ENCODE measurements at places on chromosomes 2 and 18.

DNA sequence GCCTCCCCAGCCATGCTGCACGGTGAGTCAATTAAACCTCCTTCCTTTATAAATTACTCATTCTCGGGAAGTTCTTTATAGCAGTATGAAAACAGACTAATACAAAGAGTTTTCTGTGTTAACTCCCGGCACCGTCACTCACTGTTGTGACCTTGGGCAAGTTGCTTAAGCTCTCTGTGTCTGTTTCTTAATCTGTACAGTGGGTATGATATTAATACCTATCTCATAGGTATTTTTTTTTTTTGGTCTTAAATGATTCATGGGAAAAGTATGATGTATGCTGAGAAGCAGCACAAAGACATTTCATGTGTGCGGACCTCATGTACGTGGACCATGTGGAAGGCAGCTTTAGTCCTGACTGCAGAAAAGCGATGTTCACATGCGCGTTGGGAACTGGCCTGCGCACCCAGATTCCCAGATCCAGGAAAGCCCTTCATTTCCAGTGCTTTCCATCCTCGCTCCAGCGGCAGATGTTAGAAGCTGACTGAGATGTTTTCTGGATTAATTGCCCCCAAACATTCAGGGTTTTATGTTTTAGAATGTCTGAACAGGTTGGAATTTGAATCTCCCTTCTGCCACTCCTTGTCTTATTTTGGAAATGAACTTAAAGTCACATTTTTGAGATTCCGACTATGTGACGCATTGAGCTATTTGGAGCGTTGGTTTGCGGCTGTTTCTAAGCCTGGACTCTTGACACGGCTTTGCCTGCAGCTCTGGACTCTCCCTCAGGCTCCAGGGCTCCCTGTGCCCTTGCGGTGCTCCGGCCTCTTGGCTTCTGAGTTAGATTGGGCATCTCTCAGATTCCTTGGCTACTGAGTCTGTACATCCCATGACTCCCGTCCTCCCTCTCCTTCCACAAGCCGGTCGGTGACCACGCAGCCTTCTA is 61.4 kb downstream of the SLC4A3 start:
- DNase-seq: peak; percentile 4

DNA sequence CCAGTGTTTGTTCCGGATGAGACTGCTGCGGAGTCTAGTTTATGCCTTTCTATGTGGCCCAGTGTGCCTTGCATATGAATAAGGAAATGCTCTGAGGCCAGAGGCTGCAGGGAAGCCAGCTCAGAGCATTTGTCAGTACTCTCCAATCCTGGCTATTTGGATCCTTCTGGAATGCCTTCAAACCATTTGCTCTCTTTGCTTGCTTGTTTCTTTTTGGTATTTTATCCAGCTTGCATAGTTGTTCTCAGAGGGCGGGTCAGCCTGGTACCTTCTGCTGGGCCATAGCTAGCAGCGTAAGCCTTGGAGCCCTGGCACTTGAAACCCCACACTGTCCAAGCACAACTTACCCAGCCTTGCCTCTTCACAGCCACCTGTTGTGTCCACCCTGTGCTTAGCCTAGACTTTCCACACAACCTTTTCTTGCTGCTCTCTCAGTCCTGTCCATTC is 20.5 kb downstream of the CENPO start:
- no peak for DNase-seq

- DNase-seq: no peak
Observed at GRCh38 chr2:86035376-86035882, 70.3 kb downstream of the POLR1A start.

- no peak for DNase-seq
Observed at GRCh38 chr2:138948070-138948539, 167.9 kb upstream of the NXPH2 start.

DNA sequence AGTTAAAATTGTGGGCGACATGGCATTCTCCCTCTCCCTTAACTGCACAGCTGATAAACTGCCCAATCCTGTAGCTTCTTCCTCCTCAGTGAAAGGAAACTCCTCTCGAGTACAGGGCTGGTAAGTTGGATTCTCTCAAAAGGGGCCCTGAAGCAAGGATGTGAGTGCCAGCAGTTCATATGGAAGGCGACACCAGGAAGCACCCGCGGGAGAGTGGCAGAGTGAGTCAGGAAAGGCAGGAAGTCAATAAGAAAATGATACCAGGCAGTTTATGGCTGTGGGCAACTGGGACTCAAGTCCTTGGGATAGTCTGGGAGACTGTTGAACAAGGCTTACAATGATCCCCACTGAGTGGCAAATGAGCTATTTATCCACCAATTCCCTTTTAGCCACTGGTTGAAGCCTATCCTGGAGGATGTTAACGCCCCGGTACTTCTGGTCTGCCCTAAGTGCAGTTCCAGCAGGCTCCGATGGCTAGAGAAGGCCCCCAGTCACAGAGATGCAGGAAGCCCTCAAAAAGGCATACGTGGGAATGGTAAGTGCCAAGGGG is 34.8 kb downstream of the ABHD3 start:
- DNase-seq: no peak

DNA sequence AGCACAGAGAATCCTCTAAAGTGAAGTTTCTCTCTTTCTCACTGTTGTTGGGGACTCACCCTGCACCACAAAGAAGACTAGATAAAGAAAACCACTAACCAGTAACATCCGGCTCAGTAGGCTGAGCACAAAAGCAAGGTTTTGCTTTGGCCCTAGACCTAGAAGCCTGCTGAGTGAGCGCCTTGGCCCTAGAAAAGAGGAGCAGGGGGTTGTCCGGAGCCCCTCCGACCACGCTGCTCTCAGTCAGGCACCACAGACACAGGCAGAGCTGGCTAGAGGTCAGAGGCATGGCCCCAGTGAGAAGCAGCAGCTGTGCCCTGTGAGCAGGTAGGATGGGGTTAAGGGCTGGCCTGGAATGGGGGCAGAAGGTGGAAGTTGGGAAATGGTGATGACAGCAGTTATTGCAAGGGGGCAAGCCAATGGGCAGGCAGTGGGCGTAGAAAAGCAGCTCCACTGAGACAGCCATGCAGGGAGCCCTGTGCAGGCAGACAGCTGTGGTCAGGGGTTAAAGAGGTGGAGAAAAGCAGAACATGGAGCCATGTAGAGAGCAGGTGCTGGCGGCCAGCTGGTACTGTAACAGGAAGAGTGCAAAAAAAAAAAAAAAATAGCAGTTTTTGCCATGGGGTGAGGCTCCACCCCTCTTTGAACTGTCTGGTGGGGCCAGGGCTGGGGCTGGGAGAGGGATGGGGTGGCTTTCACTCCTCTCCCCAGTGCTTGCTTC is 36.9 kb upstream of the SLC14A1 start:
- peak; percentile 52 for DNase-seq

DNA sequence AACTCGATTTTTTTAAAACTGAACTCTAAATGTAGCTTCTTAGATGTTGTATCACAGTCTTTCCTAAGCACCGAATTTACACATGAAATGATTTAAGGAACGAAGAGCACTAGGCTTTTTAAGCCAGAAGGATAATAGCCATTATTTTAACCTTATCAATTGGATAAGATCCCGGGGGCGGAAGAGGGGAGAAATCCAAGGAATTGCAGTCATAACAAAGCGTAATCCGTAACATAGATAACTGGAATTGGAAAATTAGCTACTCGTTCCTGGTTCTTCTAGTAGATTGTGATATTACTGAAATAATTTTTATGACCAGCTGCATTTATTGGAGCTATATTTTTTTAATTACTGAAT is 988 bp upstream of the KANSL1L start:
- no peak for DNase-seq

DNA sequence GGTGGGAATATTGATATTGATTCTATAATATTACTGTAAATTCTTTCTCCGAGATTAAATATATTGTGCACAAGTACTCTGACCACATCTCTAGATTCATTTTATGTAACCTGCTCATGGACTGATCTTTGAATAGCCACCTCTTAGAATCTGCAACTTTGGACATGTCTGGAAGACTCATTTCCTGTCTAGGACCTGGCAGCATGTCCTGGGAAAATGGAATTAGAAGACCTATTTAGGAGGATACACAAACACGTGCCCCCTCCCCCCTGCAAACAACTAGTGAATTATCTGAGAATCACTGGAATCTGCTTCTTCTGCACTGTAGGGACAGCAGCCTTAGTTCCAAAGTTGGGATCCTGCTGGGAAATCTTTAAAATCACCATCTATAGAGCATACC is 94.1 kb downstream of the UBE2E3 start:
- no peak for DNase-seq

GRCh38 chr2:70854411-70854810 is 18.8 kb upstream of the CD207 start:
- DNase-seq: no peak

DNA sequence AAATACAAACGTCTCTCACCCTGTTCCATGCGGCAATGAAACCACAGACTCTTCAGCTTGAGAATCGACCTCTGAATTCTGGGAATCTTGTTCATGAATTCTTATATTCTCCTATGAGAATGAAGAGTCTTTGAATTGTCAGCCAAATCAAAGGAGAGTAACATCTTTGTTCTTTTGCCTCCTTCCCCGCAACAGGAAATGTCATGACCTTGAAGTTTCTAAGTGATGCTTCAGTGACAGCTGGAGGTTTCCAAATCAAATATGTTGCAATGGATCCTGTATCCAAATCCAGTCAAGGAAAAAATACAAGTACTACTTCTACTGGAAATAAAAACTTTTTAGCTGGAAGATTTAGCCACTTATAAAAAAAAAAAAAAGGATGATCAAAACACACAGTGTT is 21.8 kb downstream of the TNFAIP6 start:
- no peak for DNase-seq

GRCh38 chr2:27493948-27494283 is 1.1 kb downstream of the FNDC4 start:
- no peak for DNase-seq

DNA sequence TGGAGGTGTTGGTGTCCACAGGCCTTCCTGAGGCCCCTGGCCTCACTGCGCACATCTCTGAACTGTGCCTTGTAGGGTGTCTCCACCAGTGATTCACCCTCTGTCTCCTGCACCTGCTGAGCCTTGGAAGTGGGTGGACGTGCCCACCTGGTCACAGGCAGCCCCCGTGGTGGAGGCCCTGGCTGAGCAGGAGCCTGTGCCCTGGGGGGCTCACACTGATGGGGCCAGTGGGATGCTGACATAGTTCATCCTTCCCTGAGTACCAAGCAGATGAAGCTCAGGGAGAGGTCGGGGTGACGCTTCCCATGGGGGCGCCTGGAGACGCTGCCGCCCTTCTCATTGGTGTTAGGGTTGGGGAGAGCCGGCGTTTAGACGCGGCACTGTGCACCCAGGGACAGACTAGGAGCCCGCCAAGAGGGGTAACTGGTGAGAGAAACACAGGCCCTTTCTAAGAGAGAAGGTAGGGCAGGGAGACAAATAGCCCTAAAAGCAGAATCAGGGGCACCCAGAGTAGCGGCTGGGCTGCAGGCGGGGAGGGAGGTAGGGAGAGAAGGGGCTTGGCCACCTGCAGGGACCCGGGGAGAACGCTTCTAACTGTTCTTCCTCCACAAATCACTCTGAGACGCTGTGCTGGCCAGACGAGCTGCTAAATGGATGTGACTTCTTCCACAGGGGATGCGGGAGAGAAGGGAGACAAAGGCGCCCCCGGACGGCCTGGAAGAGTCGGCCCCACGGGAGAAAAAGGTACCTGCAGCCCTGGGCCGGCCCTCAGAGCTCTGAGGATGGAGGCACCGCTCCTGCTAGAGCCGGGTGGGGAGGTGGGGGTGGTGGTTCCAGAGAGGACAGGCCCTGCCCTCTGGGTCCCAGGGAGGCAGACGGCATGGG is 18.0 kb downstream of the COLEC11 start:
- no peak for DNase-seq

- DNase-seq: no peak
Observed at GRCh38 chr18:77079954-77080682, 52.5 kb downstream of the MBP start.

- DNase-seq: no peak
Observed at GRCh38 chr2:240441326-240441992, 6.0 kb downstream of the GPC1 start.

DNA sequence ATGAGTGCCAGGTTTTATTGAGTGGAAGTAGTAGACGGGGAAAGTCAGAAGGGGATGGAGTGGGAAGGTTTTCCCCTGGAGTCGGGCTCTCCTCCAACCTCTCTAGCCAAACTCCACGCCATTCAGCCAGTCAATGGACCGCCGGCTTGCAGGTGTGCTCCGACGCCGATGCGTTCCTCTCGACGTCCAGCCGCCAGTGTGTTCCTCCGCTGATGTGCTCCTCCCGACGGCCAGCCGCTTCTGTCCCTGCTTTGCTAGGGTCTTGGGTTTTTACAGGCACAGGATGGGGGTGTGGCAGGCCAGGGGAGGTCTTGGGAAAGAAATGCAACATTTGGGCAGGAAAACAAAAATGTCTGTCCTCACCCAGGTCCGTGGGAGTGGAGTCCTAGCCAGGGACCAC is 94.3 kb upstream of the TEX51 start:
- no peak for DNase-seq

- no peak for DNase-seq
Observed at GRCh38 chr18:13889671-13890070, 25.7 kb downstream of the MC2R start.

DNA sequence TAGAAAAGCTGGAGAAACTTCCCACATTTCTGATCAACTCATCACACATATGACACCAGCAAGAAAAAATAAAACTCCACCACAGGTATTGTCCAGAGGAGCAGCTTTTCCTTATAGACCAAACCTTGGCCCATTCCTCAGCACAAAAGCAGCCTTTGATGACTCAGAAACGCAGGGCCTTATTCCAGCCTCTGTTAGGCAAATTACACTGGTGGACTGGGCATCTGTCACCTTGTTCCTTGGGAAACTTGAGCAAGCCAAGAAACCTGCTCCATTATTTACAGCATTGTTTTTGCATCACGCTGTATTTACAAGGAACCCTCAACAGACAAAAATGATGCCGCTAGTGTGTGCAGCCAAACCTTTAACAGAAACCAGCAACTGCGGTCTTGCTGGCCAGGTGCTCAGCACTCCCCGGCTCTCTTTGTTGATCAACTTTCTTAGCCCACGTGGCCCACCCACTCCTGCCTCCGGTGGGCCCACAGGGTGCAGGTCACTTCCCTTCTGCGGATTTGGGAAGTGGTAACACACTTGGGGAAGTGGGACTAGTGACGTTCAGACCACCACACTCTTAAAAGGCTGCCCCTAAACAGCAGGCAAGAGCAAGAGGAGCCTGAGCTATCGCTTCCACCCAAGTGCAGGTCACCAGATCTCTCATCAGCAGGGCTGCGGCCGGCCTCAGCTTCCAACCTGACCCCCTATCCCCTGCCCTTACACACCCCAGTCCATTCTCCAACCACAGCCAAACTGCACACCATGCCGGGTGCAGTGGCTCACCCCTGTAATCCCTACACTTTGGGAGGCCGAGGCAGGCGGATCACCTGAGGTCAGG is 1.5 kb downstream of the AP1S3 start:
- no peak for DNase-seq

All from stimulated activated CD4-positive, alpha-beta T cell treated with anti-CD3 and anti-CD28 coated beads, Interleukin-1b, Interleukin-23, amount 100 ng/mL, for 48 hours (primary cell).